Activated CD4-positive, alpha-beta T cell treated with anti-CD3 and anti-CD28 coated beads for 24 hours (primary cell): ENCODE measurements at places on chromosomes 6 and 20.

DNA sequence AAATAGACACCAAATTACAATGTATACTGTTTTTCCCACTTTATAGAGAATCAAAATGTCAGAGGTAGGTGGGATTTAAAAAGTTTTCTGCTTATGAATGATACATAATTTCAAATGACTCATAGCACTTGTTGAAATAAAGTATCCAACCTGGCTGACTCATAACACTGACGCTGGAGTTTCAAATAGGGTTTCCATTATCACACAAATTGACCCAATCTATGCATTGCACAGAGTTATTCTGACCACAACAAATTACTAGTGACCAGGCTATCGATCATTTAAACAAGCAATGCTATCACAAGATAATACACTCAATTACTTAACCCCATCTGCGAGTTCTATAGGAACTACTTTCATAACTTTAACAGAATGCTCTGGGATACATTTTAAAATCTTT is 31.9 kb upstream of the PRELID3B start:
- no peak for DNase-seq

DNA sequence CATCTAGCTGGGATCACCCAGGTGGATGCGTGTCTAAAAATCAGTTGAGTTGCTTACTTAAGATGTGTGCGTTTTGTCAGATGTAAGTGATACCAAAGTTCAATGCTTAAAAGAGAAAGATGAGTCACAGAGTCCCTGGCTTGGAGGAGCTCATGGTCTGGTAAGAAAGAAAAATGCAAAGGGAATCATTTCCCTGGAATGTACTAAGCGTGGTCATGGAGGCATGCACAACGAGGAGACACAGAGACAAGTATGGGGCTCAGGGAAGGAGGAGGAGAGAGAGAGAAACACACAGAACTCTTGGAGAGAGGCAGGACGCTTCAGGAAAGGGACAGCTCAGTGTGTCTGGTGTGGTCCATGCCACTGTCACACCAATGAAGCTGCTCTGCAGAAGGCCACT is 186.9 kb upstream of the GMDS start:
- no peak for DNase-seq

- no peak for DNase-seq
Observed at GRCh38 chr6:24006254-24006653, 119.8 kb upstream of the NRSN1 start.

DNA sequence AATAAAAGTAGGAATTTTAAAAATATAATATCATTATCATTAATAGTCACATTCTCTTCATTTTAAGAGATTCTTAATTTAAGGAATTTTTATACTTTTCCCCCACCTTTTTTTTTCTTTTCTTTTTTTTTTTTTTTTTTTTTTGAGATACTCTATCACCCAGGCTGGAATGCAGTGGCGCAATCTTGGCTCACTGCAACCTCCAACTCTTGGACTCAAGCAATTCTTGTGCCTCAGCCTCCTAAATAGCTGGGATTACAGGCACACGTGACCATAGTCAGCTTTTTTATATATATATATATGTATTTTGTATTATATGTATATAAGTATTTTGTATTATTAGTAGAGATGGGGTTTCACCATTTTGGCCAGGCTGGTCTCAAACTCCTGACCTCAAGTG is 457.7 kb downstream of the CDKAL1 start:
- DNase-seq: no peak

GRCh38 chr20:38890497-38890818 is 35.8 kb upstream of the FAM83D start:
- DNase-seq: no peak

DNA sequence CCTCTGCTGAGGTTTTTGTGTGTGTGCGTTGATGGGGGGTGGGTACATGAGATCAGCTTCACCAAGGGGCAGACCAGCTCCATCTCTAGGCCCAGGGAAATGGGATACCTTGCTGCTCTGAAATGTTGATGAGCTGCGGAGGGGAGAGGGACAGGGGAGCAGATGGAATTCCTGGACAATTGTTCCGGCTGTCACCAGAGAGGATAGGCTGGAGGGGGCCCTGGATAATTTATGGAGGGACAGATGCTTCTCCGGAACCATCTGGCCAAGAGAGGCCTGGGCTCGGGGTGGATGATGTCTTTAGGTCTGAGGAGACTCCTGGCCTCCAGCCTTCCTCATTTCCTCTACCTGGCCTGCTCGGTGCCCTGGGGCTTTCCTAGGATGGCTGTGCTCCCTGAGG is 1.9 kb upstream of the TJAP1 start:
- no peak for DNase-seq

- DNase-seq: no peak
Observed at GRCh38 chr6:43335469-43335868, 26.8 kb upstream of the CRIP3 start.

DNA sequence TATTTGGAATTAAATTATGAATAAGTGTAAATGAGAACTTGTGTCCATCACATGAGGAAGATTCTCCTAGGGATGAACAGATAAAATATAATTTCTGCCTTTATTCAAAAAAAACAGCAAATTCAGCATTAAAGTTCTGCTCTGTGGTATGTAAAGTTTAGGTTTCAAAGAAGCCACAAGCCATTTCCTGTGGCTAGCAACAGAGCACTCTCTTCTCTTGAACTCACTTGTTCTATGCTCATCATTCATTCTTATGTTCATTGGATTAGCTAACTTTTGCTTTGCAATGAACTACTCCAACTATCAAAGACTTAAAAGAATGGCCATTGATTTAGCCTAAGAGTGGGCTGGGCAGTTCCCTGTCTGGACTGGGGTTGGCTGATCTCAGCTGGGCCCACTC is 20.8 kb upstream of the SNRPB2 start:
- no peak for DNase-seq

GRCh38 chr6:149831308-149831820 is 32.8 kb downstream of the LRP11 start:
- no peak for DNase-seq

DNA sequence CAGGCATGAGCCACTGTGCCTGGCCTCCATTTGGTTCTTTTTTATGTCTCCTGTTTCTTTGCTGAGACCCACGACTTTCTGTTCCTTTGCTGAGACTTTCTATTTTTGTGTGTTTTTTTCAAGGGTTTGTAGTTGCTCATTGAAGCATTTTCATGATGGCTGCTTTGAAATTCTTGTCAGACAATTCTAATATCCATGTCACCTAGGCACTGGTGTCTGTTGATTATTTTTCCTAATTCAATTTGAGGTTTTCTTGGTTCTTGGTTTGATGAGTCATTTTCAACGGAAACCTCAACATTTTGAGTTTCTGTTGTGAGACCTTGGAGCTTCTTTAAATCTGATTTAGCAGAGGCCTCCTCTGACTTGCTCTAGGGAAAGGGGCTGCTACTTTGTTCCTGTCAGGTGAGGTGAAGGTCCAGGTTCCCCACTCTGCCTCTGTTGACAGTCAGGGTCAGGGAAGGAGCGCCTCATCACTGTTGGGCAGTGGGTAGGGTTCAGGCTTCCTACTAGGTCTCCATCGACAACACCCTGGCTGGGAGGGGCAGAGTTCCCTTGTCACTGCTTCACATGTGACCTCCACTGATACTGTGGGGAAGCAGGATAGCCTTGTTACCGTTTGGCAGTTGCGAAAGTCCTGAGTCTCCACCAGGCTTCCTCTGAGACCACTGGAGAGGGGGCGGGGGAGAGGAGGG is 67.2 kb upstream of the RNF24 start:
- DNase-seq: no peak

DNA sequence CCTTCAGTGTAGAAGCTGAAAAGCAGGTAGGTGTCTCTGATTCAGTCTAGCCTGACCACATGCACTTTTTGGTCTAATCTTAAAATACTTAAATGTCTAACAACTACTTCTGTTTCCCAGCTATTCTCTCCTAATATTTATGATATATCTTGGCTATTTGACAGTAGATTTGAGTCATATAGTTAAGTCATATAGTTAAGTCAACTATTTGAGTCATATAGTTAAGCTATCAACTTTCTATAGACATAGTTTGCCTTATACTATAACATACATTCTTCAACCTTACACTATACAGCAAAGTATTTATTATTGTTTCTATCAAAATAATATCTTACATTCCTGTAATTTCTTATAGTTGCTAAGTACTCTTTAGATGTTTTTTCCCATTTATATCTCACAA is 110.9 kb downstream of the GMDS start:
- DNase-seq: no peak

DNA sequence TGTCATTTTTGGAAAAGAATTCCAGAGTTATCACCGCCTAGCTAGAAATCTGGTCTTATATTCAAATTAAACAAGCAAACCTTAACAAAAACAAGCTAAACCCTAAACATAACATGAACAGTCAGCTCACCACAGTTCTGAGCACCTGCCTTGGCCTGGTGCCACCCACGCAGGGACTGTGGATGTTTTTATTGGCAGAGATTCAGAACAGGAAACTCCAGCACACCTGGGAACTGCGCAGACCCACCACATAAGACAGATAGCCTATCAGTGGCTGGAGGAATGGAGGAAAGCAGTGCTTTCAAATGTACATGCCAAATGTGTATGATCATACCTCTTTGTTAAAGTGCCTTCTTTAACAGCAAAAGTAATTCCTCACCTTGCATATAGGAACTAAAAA is 8.9 kb downstream of the SLC16A10 start:
- DNase-seq: no peak

DNA sequence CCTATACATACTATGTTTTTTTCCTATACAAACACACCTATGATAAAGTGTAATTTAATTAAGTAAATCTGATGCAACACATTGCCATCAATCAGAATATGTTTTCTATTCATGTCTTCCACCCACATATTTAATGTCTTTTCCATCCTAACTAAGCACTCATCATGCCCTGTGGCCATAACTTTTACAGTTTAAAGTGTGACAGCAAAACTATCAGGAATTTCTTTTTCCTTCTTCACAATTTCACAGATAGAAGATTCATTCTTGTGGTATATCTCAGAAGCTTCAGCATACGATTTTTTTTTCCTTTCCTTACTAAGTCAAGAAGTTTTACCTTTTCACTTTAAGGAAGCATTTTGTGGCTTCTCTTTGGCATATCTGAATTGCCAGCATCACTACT is 7.0 kb upstream of the BEND6 start:
- DNase-seq: no peak

GRCh38 chr6:32151863-32152768 is at the start of gene PRRT1:
PRRT1 (minus strand) TSS chr6:32151939; CDS start chr6:32151827, 112 bp downstream.
- DNase-seq: no peak

DNA sequence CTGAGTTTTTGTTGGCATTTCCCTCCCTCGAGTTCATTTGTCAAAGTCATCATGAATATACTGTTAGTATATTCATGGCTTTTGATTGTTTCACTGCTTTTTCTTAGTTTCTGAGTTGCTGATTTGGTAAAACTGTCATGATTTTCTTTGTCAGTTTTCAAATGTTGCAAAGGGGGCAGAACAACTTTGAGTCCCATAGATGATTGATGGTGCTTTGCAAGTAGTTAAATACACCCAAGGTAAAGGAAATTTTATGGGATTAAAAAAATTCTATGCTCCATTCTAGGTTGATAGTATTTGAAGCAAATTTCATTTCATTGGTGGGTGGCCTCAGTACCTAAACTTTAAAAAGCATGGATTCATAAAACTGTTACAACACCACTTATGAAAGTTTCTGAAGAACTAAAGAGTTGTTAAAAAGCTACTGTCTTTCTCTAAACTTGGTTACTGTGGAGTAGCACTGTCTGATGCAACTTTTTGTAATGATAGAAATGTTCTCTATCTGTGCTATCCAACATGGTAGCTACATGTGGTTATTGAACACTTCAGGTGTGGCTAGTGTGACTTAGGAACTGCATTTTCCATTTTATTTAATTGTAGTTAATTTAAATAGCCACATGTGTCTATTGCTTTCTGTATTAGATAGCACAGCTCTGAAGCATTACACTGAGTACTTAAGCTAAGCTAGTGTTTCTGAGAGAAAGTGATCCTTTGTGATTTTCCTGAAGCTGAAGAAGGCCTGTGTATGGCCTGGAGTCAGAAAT is 153.6 kb downstream of the ZFAND3 start:
- no peak for DNase-seq

DNA sequence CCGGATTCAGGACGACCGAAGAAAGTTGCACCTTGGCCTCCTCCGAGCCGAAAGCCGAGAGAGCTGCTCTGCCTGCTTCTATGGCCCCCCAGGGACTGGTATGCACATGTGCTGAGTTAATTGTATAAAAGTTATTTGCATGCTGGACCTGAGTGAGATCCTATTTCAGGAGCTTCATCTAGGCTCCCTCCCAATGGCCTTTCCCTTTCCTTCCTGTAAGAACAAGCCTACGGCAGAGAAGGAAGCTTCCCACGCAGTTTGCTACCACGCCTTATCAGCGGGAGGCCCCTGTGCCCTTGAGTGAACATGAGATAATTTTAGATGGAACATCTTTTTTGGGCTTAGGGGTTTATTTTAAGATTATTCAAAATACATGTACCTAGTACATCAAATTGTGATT is 65.9 kb downstream of the RIN2 start:
- no peak for DNase-seq
